Activated CD4-positive, CD25-positive, alpha-beta regulatory T cell (primary cell): ENCODE measurements at places on chromosomes 16 and 17.

DNA sequence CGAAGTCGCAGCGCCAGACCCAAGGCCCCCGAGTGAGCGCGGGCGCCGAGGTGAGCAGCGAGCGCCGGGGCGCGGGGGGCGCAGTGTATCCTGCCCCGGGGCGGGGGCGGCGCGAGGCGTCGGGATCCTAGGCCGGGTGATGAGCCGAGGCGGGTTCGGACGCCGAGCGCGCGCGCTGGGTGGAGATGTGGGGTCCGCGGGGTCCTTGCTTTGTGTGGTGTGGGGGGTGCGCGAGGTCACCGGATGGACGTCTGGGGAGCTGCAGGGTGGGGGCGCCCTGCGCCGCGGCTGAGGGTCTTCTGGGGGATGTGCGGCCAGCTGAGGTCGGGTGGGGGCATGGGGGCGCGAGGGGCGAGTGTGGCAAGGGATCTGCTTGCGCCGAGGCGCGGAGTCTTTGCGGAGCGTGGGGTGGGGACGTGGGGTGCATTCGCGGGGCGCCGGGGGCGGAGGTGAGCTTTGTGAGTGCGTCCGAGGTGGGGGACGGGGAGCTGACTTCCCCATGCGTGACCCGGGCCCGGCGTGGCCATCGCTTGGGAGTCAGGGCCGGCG is 560 bp downstream of the RAI1 start:
- no peak for DNase-seq

DNA sequence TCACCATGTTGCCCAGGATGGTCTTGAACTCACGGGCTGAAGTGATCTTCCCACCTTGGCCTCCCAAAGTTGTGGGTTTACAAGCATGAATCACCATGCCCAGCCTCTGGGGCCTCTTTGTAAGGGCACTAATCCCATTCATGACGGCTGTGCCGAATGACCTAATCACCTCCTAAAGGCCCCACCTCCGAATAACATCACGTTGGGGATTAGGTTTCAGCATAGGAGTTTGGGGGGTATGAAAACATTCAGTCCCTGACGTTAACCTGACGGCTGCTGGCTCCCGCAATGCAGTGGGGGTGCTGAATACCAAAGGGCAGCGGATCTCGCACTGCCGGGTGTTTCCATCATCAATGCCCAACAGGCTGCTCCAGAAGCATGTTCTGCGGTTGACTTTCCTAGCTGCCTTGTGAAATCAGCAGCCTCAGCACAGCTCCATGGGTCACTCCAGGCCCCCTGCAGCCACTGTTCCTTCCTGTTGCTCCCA is 120.8 kb upstream of the SEC14L1 start:
- no peak for DNase-seq

GRCh38 chr16:84156342-84156784 is 11.3 kb downstream of the DNAAF1 start:
- DNase-seq, result no peak

GRCh38 chr16:81907681-81908080 is 103.6 kb downstream of the SDR42E1 start:
- no peak for DNase-seq

- DNase-seq, result no peak
These were observed 152.2 kb upstream of the TBX2 start for GRCh38 chr17:61247439-61247838.

- DNase-seq, result no peak
These were observed 9.2 kb downstream of the CD300LG start for GRCh38 chr17:43856141-43856540.

GRCh38 chr17:79065105-79065670 is 9.4 kb upstream of the ENGASE start:
- DNase-seq, result peak; percentile 26

- no peak for DNase-seq
These were observed 36.3 kb upstream of the CBX4 start for GRCh38 chr17:79875511-79875910.

- no peak for DNase-seq
These were observed 80.9 kb downstream of the GOSR1 start for GRCh38 chr17:30557916-30558685.

GRCh38 chr16:12126091-12126806 is 149.7 kb downstream of the SNX29 start:
- no peak for DNase-seq

DNA sequence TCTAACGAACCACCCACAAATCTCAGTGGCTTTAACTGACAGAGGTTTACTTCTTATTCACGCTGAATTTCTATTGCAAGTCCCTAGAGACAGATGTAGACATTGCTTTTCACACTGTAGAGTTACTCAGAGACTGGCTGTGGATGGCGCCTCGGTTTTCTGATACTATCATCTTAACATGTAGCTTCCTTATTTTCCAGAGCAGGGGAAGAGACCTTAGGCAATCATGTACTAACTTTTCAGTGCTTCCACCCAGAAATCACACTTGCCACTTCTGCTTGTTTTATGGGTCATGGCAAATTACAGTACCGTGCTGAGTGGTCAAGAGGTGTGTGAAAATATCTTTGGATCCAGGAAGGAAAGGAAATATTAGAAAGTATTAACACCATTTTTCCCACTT is 65.4 kb downstream of the MAF start:
- DNase-seq, result no peak

DNA sequence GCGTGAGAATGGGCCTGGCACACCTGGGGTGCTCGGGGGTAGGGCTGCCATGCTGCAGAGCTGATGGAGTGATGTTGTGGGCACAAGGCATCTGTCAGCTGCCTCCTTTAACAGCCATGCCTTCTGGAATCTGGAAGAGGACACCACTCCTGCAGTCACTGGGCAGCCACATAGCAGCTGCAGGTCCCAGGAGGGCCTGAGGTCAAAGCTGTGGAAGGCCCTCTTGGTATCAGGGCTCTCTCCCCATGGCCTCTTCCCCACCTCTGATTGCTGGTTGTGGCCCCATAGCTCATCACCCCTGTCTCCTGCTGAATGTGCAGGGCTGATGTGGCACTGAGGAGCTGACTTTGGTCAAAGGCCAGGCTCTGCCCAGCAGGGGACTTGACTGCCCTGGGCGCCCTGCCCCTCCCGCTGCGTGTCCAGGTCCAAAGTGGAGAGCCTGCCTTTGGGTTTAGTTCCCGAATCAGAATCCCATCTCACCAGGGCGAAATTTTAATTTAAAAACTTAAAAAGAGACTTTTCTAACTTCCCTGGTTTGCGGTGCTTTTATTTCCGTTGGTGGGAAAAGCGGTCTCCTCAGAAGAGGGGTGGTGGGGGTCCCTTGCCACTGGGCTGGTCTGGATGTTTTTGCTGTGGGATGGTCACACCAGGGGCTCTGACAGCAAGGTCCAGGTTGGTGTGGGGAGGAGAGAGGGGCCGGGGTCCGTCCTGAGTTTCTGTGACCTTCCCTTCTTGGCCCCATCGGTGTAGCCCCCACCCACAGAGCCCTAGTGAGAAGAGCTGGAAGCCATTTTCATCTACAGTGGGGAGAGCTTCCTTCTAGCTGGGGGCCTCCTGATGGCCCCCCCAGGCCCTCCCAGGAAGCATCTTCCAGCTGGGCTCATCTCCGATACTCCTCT is 5.9 kb downstream of the UBALD2 start:
- DNase-seq, result no peak
